Vagina (tissue), 2 donors: ENCODE measurements at places on chromosomes 12 and 14.

DNA sequence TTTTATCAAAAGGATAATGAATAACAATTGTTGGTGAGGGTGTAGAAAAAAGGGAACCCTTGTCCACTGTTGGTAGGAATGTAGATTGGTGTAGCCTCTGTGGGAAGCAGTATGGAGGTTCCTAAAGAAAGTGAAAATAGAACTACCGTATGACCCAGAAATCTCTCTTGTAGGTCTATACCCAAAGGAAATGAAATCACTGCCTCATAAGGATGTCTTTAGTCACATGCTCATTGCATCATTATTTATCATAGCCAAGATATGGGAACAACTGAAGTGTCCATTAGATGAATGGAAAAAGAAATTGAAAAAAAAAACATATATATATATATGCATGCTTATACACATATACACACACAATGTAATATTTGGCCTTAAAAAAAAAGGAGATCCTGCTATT is 158.8 kb upstream of the NPAS3 start:
- DNase-seq: no peak

GRCh38 chr12:12433203-12433731 is 76.4 kb downstream of the BORCS5 start:
- DNase-seq: no peak

DNA sequence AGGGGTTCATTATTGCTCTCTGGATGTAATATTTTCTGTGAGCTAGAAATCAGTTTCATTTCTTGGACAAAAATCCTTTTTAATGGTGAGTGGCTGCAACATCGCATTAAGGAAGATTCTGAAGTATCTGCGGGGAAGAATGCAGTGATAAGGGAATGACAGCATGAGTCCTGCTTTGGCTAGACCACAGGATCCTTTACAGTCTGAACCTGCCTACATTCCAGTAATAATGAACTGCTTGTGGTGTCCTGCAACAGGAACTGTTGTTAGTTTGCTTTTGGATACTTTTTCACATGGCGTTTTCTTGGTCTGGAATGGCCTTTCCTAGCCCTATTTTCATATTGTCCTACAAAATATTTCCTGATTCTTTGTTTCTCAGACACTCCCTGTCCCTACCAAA is 15.7 kb downstream of the MDM2 start:
- DNase-seq: no peak

DNA sequence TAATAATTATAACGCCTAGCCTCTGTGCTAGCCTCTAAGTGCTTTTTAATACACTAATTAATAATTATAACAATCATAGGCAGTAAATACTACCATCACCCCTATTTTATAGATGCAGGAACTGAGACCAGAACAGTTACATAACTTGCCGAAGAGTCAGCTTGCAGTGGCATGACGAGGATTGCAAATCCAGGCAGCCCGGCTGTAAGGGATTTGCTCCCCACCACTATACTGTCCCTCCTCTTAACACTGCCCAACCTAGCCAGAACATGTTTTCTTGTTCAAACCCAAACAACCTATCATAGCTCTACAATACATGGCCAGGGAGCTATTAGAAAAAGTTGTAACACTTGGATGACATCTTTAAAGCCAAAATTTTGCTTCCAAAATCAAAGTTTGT is 33.9 kb upstream of the VASH1 start:
- no peak for DNase-seq

- no peak for DNase-seq
These were observed 678 bp downstream of the MDM1 start for GRCh38 chr12:68331500-68331868.

GRCh38 chr12:53954694-53955035 is at the start of gene HOXC12:
TSS of gene HOXC12 (plus strand) at chr12:53954903. CDS start at chr12:53954930, 27 bp downstream.
- no peak for DNase-seq

GRCh38 chr14:104935955-104936354 is 11.3 kb downstream of the PLD4 start:
- DNase-seq: no peak

- no peak for DNase-seq
These were observed 20.3 kb downstream of the FIGNL2 start for GRCh38 chr12:51827925-51828818.

DNA sequence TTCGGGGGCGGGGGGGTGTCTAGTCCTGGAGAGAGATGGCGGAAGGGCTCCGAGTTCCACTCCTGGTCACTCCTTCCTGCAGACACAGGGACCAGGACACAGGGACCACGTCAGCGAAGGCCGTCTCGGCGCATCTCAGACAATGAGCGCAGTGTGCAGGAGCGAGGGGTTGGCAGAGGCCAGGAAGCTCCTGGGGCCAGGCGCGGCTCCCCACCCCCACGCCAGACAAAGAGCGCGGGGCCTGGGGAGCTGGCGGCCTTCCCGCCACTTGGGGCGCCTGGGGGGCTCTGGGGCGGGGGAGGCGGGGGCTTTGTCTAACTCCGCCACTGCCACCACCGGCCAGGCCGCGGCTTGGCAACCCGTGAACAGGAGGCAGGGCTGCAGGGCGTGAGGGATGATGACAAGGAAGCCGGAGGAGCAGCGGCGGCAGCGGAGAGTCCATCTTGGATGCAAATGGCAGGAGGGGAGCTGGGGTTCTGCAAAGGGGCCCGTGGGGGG is 2.2 kb downstream of the CDK2AP1 start:
- no peak for DNase-seq

DNA sequence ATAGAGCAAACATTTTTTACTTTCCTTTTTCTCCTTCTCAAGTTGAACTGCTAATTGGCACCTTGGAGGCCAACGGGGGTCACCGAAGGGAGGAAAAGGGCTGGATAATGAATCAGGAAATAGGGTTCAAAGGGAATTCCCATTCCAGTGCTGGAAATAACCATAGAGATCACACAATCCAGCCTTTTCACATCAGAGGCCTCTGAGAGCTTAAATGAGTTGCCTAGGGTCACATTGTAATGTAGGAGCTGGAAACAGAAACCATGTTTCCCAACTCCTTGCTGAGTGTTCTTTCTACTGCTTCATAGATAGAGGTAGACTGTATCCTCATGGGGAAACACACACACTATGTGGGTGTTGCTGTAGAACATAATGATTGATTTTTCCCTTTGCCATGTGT is 60.6 kb upstream of the DDHD1 start:
- no peak for DNase-seq

- DNase-seq: no peak
These were observed 62.9 kb downstream of the FOXN4 start for GRCh38 chr12:109246221-109246620.

DNA sequence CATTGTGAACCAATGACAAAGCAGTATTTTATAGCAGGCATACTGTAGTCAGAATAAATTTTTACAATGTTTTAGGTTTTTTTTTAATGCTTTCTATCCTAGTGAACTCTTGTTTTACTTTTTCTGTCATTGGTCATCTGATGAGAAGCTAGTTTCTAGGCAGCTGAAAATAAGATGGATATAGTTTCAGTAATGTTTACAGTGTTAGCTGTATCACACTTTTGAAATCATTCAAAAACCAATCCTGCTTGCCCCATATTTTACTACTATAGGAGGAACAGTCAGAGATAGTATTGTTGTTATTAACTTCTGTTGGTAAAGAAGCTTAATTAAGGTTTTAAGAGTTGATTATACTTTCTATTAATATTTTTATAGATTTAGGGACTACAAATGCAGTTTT is 24.5 kb downstream of the USP15 start:
- DNase-seq: no peak

DNA sequence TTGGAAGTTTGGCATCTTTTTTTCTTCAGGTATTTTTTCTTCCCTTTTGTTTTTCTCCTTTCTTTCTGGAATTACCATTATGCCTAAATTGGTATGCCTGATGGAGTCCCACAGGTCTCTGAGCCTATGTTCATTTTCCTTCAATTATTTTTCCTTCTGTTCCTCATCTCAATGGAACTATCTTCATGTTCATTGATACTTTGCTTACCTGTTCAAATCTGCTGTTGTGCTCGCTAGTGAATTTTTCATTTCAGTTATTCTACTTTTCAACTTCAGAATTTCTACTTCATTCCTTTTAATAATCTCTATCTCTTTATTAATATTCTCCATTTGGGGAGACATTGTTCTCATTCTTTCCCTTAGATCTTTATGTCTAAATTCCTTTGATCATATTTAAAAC is 15.4 kb upstream of the USP30 start:
- DNase-seq: no peak

DNA sequence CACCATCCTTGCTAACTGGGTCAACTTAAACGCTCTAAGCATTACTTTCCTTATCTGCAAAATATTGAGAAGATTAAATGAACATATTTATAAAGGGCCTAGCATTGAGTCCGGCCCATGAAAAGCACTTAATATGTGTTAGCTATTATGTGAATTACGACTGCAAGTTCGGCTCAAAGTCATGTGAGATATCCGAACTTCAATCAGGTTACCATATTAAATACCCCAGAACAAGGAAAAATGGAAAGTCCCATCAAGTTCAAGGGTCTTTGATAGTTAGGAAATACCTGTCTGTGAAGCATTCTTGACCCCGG is 487 bp upstream of the NRDE2 start:
- DNase-seq: no peak

GRCh38 chr12:32535288-32535999 is 136.1 kb downstream of the FGD4 start:
- DNase-seq: no peak

GRCh38 chr12:9694241-9694640 is 24.7 kb downstream of the CLEC2D start:
- DNase-seq: no peak

DNA sequence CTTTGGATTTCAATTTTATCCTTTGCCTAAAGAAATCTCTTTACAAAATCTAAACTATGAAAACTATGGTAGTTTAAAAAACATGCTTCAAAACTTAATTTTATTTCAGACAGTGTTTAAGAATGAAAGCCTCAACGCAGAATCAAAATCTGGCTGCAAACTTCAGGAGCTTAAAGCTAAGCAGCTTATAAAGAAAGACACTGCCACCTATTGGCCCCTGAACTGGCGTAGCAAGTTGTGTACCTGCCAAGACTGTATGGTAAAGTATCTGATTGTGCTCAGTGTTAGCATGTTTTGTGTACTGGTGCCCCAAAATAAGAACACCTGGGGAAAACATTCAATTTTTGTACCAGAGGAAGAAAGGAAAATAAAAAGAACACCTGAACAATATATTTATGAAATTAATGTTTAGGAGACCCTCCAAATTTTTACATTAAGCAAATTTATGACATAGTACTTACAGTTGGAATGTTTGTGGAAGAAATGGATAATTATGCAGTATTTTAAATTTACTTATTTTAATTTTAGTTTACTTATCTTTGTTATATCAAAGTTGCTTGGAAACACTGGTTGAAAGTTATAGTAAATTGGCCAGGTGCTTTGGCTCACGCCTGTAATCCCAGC is 12.2 kb downstream of the UBR7 start:
- DNase-seq: no peak

GRCh38 chr12:6772331-6772695 is at the start of gene LAG3:
TSS of gene LAG3 (plus strand) at chr12:6772520. CDS start at chr12:6772853, 333 bp downstream.
- DNase-seq: no peak

GRCh38 chr12:321606-322326 is 59.1 kb upstream of the SLC6A13 start:
- DNase-seq: no peak

- DNase-seq: no peak
These were observed 61.0 kb downstream of the NIN start for GRCh38 chr14:50769863-50770500.

- no peak for DNase-seq
These were observed 444.6 kb upstream of the CCDC196 start for GRCh38 chr14:66041582-66041981.

GRCh38 chr12:64061868-64062375 is 160.2 kb downstream of the KICS2 start:
- no peak for DNase-seq

DNA sequence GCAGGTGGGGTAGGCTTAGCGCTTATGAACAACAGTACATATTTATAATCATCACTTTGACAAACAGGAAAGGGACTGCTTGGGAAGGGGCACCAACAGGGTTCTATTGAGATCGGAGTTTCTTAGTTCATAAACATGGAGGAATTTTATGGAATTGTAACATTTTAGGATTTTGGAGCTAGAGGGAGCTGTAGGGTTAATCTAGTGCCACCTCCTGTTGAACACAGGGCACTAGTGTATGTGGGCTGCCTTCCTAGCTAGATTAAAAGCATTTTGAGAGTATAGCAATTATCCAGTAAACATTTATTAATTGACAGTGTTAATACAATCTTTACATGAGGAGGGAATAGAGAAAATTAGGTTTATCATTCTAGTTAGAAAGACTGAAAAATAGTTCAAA is 23.1 kb upstream of the TBC1D30 start:
- no peak for DNase-seq

DNA sequence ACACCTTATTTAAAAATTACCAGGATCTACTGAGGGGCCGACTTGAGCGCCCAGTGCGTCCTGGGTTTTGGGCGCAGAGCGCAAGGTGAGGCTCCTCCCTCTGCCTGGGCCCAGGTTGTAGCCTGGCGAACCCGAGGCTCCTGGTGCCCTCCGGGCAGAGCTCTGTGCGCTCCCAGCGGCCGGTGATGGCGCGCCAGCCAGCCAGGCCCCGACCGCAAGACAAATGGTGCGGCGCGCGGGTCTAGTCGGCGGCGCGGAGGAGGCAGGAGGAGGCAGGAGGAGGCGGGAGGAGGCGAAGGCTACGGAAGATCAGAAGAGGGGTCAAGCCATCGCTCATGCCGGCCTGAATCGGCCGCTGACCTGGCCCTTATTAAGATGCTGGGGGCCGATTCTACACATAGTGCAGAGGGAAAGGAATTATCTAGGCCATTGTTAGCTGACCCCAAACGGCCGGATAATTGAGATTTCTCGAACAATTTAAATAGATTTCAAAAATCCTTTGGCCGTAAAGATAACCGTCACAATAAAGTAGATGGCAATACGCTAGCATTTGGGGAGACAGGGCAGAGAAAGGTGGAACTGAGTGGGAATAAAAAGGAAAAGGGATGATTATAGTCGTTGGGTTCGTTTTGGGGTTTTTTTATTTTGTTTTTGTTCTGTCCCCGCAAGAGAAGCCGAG is 2.8 kb downstream of the TBX5 start:
- no peak for DNase-seq

DNA sequence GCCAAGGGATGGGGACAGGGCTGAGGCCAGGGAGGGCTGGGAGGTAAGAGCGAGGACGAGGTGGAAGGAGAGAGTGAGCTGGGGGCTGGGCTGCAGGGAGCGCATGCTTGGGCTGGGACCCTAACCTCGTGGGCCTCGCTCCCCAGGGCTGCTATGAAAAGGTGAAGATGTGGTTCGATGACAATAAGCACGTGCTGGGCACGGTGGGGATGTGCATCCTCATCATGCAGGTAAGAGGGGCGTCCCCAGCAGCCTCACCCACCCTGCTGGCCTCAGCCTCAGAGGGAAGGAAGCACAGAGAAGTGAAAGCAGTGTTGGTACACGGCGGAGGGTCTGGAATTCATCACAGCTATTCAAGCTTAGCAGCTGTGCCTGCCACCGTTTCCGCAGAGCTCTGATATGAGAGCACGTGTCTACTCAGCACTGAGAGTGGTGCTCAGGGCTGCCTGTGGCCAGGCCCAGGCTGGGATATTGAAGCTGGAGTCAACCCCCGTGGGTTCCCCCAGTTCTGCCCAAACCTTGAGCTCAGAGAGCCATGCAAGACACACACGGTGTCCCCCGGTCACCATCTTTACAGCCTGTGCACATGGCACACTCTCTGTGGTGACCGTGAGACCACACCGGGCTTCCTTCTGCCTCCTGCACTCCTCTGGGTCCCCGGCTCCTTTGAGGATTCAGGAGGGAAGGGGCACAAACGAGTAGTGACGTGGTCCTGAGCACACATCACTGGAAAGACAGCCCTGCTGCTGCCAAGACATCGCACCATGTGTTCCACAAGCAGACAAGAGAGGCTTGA is 204.6 kb downstream of the TSPAN9 start:
- no peak for DNase-seq
